ENCODE measurements at places on chromosomes 2 and 18.
A peak's percentile ranks its signal among the peaks of the same experiment; 100 is the strongest.

DNA sequence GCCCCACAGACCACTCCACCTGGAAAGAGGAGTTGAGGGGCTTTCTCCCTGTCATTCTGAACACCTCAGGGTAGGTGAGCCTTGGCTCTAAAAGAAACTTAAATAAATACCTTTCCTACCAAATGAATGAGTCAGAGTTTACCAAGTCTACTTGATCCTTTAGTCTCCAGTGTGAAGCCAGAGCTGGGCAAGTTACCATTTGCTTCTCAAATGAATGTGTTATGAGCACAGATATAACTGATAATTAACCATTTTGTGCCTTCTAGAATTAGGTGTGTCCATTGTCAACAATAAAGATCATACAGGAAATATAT, 347.7 kb downstream of the KIAA1328 start:
- DNase-seq, result no peak

GRCh38 chr2:43224571-43225092, 1.8 kb downstream of the ZFP36L2 start:
- peak; percentile 25 for DNase-seq

GRCh38 chr2:168738062-168738461, 64.4 kb upstream of the NOSTRIN start:
- no peak for DNase-seq

GRCh38 chr2:148048475-148049221, 27.8 kb downstream of the MBD5 start:
- DNase-seq, result no peak

DNA sequence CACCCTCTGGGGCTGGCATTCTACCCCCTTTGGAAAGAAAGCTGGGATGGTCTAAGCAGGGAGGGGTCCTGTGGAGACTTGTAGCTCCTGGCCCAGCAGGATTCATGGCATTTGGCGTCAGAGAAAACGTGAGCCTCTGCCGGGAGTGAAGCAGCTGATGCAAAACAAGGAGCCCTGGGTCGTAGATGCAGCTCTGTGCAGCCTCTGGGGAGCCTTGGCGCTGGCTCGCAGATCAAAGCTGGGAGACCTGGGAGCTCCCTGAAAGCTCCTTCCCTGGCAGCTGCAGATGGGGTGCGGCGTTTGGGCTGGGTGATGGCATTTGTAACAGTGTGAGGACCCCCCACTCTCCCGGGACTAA, 148.3 kb downstream of the KLHL29 start:
- DNase-seq, result no peak
